Stimulated activated CD8-positive, alpha-beta memory T cell treated with anti-CD3 and anti-CD28 coated beads, Interleukin-4, amount 100 ng/mL, for 4 hours (primary cell): ENCODE measurements at places on chromosomes 12 and 14.

- no peak for DNase-seq
These were observed 509.1 kb downstream of the DIO2 start for GRCh38 chr14:79702197-79702596.

GRCh38 chr12:1281683-1282366, 290.8 kb downstream of the ERC1 start:
- DNase-seq, result no peak

GRCh38 chr12:9365296-9365695, 157.1 kb upstream of the PZP start:
- no peak for DNase-seq

DNA sequence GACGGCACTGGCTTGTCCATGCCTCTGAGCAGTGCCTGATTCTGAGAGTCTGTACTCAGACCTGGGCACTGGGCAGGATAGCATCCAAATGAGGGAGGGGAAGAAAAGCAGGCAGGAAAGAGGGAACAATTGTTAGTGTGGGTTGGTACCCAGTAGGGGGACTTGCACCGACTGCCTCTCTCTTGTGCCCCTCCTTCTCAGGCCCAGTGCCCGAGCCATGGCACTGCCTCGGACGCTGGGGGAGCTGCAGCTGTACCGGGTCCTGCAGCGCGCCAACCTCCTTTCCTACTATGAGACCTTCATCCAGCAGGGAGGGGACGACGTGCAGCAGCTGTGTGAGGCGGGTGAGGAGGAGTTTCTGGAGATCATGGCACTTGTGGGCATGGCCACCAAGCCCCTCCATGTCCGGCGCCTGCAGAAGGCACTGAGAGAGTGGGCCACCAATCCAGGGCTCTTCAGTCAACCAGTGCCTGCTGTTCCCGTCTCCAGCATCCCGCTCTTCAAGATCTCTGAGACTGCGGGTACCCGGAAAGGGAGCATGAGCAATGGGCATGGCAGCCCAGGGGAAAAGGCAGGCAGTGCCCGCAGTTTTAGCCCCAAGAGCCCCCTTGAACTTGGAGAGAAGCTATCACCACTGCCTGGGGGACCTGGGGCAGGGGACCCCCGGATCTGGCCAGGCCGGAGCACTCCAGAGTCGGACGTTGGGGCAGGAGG, 2.2 kb downstream of the NAB2 start:
- no peak for DNase-seq

- DNase-seq, result no peak
These were observed 32.2 kb upstream of the DCD start for GRCh38 chr12:54680374-54680773.

DNA sequence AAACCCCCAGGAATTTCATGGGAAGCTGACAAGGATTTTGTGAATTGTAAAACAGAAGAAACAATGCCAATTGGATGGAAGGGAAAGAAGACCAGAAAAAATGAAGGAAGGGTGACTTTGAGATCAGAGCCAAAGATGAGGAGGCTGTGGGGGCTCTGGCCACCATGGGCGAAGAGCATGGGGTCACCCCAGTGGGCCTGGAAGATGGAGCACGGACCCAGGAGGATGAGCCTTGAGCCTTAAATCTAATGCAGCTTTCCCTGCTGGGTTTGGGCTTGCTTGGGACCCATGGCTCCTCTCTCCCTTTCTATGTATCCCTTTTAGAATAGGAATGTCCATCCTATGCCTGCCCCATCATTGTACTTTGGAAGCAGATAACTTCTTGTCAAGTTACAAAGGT, 322.2 kb downstream of the TMEM121 start:
- DNase-seq, result no peak

DNA sequence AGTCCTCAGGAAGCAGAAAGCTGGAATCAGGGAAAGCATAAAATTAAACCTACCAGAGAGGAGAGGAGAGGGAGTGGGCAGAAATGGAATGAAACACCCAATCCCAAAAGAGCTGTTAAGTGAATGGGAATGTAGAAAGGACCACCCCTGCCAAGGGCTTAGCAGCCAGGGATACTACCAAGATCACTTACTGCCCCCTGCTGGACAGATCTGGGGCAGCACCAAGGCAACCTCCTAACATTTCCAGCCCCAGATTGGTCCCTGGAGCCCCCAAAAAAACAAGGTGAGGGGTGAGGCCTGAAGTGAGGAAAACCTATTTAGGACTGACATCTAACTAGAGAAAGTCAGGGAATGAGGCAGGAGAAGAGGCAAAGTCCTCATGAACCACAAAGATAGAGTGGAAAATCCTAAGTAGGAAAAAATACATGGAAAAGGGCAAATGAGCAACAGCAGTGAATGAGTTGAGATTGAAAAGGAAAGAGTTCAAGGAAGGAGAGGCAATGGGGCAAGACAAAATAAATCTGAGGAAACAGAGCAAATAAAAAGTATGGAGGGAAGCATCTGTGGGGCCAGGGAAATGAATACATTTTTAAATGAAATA, 11.2 kb upstream of the FKBP11 start:
- DNase-seq, result peak; percentile 61

DNA sequence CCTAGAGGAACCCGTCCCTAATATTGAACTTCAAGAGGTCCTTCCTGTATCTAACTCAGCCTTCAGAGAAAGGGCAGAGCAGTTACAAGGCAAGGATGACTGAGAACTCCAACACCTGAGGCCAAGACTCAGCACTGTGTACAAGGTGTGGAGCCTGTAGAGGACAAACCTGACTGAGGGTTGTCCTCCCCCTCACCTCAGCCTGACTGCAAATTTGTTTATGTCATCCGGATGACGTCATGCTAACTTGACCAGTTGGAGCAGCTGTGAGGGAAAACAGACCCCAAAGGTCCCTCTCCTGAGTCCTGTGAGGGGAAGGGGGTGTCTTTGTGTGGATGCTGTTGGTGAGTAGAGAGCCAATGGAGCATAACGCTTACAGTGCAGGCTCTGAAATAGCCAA, 4.3 kb downstream of the CRACR2A start:
- no peak for DNase-seq

DNA sequence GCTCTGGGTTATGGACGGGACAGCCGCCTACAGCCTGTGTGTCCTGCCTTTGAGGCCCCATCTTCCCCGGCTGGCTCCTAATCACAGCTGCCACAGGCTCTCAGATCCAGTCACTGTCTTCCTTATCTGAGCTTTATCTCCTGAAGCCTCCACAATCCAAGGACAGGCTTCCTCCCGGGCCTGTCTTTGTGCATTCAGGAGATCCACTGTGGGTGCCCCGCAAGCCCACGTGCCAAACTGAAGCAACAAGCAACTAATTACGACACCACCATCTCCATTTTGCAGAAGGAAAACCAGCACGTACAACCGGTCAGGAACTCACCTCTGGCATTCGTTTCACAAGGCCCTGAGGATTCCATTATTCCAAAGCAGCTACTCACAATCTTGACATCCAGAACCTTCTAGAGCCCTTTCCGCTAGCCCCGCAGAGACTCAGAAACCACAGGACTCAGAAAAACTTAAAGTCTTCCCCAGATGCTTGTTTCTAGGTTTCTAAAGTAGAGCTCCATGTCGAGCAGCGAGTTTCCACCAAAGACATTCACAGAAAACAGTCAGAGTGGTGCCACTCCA, 14.0 kb downstream of the SYNE3 start:
- no peak for DNase-seq

GRCh38 chr14:55059333-55059732, 7.9 kb downstream of the MAPK1IP1L start:
- DNase-seq, result no peak

DNA sequence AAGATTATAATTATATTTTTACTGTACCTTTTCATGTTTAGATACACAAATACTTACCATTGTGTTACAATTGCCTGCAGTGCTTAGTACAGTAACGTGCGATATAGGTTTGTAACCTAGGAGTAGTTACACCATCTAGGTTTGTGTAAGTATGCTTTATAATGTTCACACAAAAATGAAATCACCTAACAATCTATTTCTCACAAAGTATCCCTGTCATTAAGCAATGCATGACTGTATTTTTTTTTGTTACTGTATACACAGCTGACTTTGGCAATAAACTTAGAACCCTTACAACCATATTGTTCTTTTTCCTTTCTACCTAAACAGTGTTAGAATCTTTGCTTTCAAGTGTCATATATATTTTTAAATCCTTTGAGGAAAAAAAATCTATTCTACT, 303.0 kb upstream of the E2F7 start:
- DNase-seq, result no peak

GRCh38 chr12:54173066-54173726, 15.6 kb downstream of the SMUG1 start:
- DNase-seq, result no peak

- DNase-seq, result no peak
These were observed 382.5 kb upstream of the TMTC1 start for GRCh38 chr12:30166006-30166795.

DNA sequence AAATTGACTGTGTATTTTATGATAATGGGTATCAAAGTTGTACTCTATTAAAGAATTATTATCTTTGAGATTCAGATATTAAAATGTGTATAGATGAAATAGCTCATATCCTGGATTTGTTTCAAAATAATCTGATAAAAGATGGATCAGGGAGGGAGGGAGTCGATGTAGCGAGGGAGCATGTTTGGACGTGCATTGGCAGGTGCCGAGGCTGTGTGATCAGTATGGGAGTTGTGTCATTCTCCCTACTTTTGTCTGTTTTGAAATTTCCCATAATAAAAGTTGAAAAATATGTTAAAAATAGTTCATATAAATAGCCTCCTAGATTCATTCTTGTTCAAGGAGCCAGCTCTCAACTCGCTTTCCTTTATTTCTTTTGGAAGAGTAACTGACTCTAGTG, 171.6 kb upstream of the HIF1A start:
- DNase-seq, result no peak

- no peak for DNase-seq
These were observed 282.1 kb downstream of the RPS29 start for GRCh38 chr14:49303946-49304516.

DNA sequence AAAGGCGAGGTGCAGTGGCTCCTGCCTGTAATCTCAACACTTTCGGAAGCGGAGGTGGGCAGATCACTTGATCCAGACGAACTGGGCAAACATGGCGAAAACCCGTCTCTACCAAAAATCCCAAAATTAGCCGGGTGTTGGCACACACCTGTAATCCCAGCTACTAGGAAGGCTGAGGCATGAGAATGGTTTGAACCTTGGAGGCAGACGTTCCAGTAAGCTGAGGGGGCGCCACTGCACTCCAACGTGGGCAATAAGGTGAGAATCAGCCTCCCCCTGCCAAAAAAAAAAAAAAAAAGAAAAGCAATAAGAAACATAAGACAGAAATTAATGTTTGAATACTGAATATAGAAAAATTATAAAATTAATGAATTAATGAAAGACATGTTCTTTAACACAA, 928.7 kb downstream of the LRFN5 start:
- no peak for DNase-seq

DNA sequence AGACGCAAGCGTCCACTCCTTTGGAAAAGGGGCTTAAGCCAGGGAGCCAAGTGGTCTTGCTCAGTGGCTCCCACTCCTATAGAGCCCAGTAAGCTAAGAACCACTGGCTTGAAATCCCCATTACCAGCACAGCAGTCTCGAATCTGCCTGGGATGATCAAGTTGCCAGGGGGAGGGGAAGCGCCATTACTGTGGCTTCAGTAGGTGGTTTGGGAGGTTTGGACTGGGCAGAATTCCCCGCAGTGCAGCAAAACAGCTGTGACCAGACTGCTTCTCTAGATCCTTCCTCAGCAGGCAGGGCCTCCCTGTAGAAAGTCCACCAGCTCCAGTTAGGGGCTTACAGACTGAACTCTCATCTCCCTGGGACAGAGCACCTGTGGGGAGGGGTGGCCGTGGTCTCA, 115.4 kb downstream of the TMEM117 start:
- DNase-seq, result no peak
